Peyer's patch (tissue), 4 donors: ENCODE measurements at places on chromosomes 1 and 21.

DNA sequence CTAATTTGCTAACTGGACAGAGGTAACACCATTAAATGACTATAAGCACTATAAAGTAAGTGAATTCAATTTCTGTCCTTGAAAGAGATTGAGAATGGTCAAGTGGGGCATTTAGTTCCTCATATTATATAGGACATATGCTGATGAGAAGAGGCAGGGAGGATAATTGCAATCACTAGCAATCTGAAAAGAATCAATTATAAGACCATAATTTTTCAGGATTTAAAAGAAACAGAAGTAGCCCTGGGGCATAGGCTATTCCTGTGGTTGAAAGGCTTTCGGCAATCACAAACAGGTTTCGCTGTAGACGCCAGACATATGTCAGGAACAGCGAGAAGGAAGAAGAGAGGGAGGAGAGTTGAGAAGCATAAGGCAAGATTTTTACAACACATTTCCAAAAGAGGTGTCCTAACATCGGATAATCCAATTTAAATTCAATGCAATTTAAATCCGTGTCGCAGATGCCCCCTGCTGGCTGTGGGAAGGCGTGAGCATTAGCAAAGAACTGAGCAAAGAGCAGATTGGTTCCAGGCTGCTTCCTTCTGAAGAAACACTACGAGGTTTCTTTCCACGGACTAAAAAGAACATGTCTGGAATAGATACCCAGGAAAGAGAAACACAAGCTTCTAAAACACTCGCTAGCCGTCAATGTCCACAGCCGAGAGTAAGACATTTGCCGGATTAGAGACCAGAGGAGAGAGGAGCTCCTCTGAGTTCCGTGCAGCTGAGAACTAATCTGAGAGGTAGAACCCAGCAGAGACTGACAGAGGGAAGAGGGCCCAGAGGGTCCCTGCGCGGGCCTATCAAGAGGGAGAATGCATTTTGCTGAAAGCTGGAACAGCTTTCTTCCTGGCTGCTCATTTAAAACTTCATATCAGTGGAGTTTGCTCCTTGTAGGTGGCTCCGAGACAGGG lies 27.9 kb downstream of the RGS5 start:
- peak; percentile 65 for DNase-seq

DNA sequence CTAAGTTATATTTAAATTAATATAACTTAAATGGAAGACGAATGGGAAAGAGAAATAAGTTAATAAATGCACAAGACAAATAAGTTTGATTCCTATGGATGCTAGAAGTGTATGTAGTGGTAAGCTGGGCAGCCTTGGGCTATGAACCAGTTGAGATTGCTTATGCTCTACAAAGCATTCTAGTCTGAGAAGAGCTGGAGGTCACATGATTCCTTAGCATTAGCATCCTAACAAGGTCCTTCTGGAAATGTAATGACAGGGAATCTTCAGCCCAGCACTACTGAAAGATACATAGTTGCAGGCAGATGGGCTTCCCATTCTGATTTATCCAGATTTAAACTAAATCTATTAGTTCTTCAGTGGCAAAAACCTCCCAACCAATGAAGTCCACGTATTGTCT lies 102.3 kb upstream of the ESRRG start:
- no peak for DNase-seq

DNA sequence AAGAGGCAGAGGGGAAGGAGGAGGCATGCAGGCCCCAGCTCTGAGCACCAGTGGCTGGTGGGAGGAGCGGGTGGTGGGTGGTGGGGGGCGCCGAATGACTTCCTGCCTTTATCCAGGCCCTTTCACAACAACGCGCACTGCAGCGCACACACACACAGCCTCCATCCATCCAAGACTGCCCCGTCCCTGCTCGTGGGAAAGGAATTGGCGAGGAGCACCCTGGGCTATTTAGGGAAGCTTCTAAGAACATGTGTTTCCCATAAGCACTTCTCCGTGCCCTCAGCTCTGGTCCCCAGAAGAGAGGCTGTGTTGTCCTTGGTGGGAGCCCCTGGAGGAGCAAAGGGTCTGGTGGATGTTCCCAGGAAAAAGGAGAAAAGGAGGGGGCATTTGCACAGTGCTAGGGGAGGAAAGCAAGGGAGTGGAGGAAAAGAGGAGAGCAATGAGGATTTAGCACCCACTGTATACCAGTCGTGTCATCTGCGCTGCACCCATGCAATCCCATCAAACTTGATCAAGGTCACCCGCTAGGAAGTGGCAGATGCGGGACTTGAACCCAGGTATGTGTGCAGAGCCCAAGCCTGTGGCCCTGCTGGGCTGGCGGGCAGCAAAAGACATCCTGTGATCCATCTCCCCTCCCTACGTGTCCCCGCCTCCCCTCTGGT lies 28.1 kb downstream of the EPHA2 start:
- DNase-seq, result no peak

DNA sequence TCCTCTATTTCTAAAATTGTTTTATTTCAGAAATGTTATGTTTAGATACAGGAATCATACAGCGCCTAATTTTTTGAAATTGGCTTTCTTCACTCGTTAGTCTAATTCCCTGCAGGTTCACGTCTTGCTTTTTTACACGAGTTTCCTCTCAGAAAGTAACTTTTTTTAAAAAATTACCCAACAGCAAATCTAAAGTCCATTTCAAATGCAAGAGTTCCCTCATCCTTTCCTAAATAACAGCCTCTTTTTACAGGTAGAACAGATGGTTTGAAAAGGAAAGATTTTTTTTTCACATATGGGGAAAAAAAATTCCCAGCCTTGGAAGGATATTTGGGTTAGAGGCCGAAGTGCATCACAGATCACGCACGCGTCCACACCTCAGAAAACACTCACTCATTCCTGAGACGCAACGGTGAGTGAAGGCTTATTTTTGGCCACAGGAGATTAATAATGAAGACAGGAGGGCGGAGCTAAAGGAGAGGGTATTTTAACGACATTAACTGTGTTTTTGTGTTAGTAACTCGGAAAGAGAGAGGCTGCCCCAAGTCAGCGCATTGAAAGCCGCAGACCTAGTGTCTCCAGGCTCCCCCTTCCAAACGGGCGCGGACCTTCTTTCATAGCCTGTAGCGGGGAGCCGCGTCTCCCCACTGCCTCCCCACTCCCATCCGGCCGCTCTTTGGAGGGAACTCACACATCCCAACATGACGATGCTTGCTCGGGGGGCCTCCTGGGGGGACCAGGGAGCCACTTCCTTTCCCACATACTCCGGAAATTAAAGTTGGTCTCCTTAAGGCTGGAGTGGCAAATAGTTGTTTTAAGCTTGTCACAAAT lies 969 bp upstream of the RIPK4 start:
- DNase-seq, result no peak

- peak; percentile 22 for DNase-seq
Measured at GRCh38 chr1:43706598-43707189, 642 bp upstream of the ST3GAL3 start.

GRCh38 chr1:61282387-61282786 lies 200.0 kb downstream of the NFIA start:
- DNase-seq, result no peak

GRCh38 chr1:93979718-93980319 lies 70.6 kb upstream of the GCLM start:
- DNase-seq, result no peak

GRCh38 chr1:29425631-29426030 lies 189.3 kb downstream of the PTPRU start:
- DNase-seq, result no peak

GRCh38 chr1:245177071-245177900 lies 22.5 kb downstream of the KIF26B start:
- DNase-seq, result no peak

- DNase-seq, result no peak
Measured at GRCh38 chr1:210739627-210740026, 394.3 kb downstream of the KCNH1 start.

- no peak for DNase-seq
Measured at GRCh38 chr1:11301601-11302000, 28.6 kb downstream of the UBIAD1 start.

DNA sequence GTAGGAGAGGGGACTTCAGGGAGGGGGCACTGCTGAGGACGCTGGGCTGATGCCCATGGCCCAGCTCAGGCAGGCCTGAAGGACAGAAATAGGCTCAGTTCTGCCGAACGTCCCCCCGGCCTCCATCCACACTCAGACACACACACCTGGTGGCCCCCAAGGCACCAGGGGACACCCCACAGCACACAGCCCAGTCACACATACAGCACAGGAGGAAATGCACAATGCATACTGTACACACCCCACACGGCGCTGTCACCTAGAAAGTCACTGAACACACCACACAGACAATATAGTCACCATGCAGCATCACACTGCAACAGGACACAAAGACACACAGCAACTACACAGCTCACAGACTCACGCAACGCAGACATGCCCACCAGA lies 562 bp downstream of the SYTL1 start:
- peak; percentile 63 for DNase-seq

- no peak for DNase-seq
Measured at GRCh38 chr1:212652609-212653008, 44.0 kb downstream of the ATF3 start.

DNA sequence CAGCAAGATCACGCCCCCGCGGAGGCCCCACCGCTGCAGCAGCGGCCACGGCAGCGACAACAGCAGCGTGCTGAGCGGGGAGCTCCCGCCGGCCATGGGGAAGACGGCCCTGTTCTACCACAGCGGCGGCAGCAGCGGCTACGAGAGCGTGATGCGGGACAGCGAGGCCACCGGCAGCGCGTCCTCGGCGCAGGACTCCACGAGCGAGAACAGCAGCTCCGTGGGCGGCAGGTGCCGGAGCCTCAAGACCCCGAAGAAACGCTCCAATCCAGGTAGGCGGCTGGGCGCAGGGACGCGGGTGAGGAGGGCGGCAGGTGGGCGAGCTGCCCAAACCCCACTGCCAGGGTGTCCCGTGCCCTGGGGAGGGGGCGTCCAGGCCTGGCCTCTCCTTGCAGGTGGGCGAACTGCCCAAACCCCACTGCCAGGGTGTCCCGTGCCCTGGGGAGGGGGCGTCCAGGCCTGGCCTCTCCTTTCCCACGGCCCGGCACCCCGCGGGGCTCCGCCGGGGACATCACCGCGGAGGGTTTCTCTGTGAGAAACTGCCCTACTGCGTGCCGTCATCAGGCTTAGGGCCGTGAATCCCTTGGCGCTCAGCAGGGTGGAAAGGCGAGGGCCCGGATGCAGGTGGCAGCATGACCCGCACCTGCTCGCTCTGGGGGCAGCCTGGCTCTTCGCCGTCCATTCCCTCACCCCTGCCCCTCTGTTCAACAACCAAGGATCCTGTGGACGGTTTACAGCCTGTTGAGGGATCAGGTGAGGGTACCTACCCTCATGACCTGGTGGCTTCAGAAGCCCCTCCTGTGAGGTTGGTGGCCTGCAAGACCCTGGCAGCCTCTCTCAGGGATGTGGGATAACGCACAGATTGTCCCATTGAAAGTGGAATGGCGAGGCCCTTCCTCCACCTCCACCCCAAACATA lies 534.0 kb downstream of the KIF26B start:
- no peak for DNase-seq

DNA sequence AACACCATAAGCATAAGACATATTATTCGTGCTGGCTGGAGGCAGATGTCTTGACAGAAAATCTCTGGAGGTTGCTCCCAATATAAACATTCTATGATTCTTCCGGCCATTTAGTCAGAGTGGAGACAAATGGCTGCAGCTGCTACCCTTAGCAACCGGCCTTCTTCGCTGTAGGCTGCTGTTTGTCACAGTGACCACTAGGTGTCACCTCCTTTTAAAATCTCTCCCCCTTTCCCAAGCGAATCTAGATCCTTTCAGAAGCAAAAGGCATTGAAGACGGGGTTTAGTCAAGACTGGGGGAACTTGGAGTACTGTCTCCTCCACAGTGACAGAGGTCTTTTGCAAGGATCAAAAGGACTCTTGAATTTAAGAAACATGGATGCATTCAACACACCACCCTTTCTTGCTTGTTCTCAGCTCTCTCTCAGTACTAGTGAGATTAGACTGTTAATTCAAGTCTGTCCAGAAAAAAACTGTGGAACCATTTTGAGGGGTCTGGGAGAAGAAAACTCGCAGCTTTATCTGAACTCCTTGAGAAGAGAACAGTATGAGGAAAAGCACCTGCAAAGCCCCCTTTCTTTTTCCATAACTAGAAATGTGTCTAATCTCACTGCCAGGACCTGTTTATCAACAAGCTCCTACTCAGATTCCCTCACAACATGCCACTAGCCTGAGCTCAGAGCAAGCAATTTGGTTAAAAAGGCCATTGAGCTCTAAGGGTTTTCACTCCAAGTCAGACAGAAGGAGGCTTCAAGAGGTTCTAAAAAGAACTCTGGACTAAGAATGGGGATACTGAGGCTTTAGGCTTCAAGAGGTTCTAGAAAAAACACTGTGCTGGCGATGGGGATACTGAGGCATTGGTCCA lies 408.3 kb upstream of the PLXNA2 start:
- DNase-seq, result no peak

- no peak for DNase-seq
Measured at GRCh38 chr1:30283199-30283962, 440.0 kb downstream of the MATN1 start.

GRCh38 chr1:29628190-29628589 lies 391.9 kb downstream of the PTPRU start:
- no peak for DNase-seq

- peak; percentile 80 for DNase-seq
Measured at GRCh38 chr1:225875044-225875815, 7.0 kb downstream of the TMEM63A start.

GRCh38 chr21:41976611-41977010 lies 22.8 kb upstream of the C2CD2 start:
- no peak for DNase-seq

GRCh38 chr1:226628612-226629155 lies 80.1 kb downstream of the STUM start:
- DNase-seq, result peak; percentile 38

GRCh38 chr1:211469938-211470529 lies 21.9 kb downstream of the RD3 start:
- DNase-seq, result peak; percentile 55

DNA sequence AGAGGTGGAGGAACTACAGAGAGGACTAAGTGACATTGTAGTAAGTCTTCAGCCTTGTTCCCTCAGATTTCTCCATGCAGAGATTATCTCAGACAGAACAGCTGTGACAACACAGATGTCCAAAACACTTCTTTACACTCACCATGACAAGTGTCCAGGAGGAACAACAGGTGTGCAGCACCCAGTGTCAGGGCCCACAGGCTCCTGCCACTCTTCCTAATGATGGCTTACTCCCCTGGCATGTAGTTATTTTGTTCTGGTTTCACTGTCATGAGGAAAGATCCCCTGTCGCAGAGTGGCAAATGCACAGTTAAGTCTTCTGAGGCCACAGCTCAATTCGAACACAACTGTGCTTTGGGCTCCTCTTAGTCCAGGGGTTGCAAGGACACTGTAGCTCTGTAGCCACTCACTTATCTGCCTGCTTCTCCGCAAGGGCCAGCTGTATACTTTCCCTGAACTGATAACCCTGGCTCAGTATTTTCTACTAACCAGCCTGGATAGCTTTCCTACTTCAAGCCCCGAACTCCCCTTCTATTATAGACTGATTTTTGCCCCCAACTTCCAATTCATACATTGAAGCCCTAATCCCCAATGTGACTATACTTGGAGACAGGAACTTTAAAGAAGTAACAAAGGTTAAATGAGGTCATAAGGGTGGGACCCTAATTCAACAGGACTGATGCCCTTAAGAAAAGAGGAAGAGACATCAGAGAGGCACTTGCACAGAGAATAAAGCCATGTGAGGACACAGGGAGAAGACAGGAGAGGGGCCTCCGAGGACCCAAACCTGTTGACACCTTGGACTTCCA lies 11.1 kb downstream of the PDZK1 start:
- no peak for DNase-seq
